ENCODE measurements at places on chromosomes 16 and 17.
A peak's percentile ranks its signal among the peaks of the same experiment; 100 is the strongest.

- peak; percentile 40 for DNase-seq
Observed at GRCh38 chr17:46832945-46833839, 14.7 kb upstream of the WNT3 start.

DNA sequence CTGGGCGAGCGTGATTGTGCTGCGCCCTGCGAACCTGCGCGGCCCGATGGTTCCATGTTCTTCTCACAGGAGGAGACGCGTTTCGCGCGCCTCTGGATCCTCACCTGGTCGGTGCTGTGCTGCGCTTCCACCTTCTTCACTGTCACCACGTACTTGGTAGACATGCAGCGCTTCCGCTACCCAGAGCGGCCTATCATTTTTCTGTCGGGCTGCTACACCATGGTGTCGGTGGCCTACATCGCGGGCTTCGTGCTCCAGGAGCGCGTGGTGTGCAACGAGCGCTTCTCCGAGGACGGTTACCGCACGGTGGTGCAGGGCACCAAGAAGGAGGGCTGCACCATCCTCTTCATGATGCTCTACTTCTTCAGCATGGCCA is 1.0 kb downstream of the FZD2 start:
- DNase-seq: peak; percentile 42

- peak; percentile 63 for DNase-seq
Observed at GRCh38 chr17:75011401-75012095, 922 bp upstream of the MRPL58 start.

GRCh38 chr17:79779084-79779529 is 1.2 kb downstream of the CBX2 start:
- DNase-seq: no peak

- no peak for DNase-seq
Observed at GRCh38 chr17:72978593-72979218, 113.8 kb downstream of the SLC39A11 start.

DNA sequence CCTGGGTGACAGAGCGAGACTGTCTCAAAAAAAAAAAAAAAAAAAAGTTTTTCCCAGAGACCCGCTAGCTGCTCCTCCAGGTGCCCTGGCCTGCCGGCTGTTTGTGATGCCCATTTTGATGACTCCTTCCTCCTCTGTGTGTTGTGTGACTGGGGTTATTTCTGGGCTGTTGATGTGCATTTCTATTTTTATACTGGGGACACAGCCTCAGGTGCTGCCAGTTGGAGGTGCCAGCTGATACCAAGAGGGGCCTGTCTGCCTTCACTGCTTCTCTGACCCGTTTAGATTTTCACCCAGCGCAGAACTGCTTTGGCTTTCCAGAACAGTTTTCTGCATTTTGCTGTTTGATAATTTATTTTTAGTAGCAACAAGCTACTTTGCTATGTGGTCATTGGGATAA is 6.7 kb downstream of the PLA2G15 start:
- no peak for DNase-seq

GRCh38 chr17:62193249-62193648 is 128.2 kb upstream of the MED13 start:
- no peak for DNase-seq

DNA sequence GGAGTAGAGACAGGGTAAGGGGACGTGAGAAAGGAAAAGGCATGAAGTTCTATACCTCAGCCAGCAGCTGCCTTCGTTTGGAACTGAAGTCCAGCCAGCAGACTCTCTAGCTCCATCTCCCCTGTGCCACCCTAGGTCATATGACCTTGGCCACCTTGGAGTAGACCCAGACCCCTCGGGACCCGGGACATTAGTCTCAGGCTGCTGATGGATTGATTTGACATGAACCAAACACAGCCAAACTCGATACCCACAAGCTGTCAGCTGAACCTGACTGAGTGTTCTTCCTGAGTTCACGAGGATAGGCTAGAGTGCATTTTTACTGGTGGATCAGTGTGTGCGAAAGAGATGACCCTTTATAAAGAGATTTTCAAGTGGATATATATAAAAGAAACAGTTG is 68.5 kb downstream of the YPEL2 start:
- no peak for DNase-seq

- peak; percentile 87 for DNase-seq
Observed at GRCh38 chr17:49456183-49456965, 38.7 kb upstream of the NGFR start.

DNA sequence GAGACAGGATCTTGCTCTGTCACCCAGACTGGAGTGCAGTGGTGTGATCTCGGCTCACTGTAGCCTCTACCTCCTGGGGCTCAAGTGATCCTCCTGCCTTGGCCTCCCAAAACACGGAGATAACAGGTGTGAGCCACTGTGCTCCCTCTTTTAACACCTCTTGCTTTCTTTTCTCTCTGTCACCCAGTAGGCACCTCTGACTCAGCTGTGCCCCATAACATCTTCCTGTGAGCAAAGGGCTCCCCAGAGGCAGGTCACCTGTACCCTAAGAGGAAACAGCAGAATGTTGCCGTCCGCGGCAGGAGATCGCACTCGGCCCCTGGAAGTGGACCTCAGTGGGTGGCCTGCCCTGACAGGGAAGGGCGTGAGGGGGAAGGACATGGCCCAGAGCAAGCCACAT is 918 bp upstream of the NLRC3 start:
- DNase-seq: no peak

- DNase-seq: no peak
Observed at GRCh38 chr17:40068584-40068916, 5.8 kb downstream of the THRA start.

DNA sequence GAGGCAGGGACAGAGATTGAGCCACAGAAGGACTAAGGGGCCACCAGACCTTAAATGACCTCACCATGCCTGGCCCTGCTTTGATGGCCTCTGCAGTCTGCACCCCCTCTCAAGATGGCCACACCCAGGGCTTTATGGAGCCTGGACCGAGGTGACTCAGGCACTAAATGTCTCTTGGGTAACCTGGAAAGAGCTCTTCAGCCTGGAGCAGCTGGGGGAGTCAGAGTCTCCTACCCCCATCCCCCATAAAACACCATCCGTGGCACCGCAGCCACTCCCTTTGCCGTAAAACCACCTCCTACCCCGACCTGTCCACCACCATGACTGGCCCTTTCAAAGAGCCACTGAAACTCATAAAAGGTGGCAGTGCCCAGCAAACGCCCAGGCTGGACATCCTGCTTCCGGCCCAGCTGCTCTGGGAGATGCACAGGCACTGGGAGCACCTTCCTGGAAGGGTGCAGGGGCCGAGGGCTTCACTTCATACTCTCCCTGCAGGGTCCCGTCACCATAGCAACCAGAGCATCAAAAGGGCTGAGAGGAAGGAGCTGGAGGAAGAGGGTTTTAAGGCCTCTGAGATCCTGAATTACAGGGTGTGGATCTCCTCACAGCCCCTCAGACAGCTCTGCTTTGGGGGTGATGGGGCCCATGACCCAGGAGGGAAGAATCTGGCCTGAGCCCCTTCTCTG is 22.3 kb downstream of the FOXN1 start:
- no peak for DNase-seq

GRCh38 chr16:46673320-46674013 is 15.5 kb downstream of the VPS35 start:
- peak; percentile 76 for DNase-seq

- DNase-seq: no peak
Observed at GRCh38 chr16:77335652-77336234, 99.1 kb downstream of the ADAMTS18 start.

- DNase-seq: no peak
Observed at GRCh38 chr16:72896485-72897118, 151.3 kb downstream of the ZFHX3 start.

DNA sequence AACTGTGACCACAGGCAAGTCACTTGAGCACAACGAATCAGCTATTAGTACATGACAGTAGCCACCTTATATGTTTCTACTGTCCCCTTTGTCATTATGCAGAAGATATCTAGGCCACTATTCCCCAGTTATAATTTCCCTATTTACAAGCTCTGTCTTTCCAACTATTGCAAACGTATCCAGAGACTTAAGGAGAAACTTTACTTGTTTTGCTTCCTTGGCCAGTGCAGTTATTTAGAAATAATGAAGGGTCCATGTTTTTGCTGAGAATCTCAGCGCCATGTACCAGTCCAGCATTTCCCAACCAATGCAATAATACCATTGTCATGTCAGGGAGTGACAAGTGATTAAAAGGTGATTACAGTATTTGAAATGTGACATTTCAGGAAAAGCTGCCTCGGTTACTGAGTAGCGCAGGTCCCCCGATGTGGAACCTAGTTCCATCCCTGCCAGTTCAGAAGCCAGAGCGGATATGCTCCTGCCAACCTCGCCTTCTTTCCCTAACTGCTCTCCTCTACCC is 743 bp downstream of the ZNF624 start:
- DNase-seq: no peak

DNA sequence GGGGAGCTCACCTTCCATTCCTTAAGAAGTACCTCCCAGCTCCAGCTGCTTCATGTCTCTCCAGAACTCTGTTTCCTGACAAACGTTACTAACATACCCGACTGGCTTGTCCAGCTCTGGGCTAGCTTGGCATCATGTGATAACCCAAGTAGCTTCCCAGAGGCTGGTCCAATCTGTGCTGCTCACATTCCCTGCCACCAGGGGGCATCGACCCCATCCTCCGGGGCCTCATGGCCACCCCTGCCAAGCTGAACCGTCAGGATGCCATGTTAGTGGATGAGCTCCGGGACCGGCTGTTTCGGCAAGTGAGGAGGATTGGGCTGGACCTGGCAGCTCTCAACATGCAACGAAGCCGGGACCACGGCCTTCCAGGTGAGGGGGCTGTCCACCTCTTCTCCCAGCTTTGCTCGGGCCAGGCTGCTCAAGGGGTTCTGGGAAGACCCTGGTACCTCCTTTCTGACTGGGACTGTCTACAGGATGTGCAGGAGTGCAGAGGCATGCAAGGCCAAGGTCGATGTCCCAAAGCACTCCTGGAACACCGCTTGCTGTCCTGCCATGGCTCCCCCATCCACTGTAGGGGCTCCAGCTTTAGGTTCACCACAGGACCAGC is 7.6 kb downstream of the EPX start:
- peak; percentile 26 for DNase-seq

- no peak for DNase-seq
Observed at GRCh38 chr16:79571065-79571902, 29.3 kb downstream of the MAF start.

- no peak for DNase-seq
Observed at GRCh38 chr17:49046912-49047311, 49.7 kb downstream of the IGF2BP1 start.

DNA sequence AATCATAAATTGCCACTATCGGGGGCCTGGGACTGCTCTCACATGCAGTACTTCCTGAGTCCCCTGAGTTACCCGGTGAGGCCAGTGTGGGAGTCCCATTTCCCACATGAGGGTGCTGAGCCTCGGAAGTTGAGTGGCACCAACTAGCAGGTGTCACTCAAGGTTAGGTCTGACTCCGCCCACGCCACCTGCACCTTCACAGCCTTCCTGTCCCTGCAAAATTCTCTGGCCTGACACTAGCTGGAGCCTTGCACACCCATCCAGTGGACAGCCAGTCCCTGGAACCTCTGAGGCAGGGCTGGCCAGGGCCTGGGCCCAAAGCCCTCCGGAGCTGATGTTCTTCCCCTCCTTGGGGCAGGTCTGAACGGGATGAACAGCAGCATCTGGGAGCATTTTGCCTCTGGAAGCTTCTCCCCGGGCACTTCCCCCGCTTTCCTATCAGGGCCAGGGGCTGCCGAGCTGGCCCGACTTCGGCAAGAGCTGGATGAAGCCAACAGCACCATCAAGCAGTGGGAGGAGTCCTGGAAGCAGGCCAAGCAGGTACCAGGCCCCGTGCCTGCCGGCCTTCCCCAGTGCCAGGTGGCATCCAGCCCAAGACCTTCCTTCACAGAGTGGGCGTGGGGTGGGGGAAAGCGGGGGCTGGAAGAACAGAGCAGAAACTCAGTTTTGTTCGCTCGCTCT is 21.9 kb downstream of the UNC13D start:
- DNase-seq: no peak

DNA sequence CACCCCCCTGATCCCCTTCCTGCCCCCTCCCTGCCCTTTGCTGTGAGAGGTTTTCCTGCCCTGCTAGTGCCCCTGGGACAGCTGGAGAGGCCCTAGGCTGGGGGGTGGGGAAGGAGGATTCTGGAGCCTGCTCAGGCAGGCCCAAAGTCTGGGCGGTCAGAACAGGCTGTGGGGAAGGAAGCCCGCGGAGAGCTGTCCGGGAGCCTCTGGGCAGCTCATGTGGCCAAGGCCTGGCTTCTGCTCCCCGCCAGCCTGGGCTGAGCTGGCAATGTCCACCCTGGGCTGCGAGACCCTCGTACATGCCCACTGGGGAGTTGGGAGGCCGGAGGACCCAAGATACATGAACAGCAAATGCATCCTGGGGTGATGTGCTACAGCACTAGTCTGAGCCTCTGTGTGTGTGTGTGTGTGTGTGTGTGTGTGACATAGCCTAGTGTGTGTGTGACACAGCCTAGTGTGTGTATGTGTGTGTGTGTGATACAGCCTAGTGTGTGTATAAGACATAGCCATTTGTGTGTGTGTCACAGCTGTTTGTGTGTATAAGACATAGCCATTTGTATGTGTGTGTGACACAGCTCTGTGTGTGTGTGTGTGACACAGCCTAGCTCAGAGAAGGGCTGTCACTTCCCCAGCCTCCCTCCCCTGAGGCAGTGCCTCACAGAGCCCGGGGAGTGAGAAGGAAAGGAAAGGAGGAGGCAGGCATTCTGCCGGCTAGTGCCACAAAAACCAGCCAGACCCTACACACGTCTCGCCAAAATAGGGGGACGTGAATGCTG is 201.4 kb upstream of the CIBAR2 start:
- DNase-seq: peak; percentile 28

- no peak for DNase-seq
Observed at GRCh38 chr17:78127239-78127887, 1.2 kb downstream of the TMC6 start.

GRCh38 chr17:32944248-32945020 is 16.5 kb downstream of the TMEM98 start:
- no peak for DNase-seq

DNA sequence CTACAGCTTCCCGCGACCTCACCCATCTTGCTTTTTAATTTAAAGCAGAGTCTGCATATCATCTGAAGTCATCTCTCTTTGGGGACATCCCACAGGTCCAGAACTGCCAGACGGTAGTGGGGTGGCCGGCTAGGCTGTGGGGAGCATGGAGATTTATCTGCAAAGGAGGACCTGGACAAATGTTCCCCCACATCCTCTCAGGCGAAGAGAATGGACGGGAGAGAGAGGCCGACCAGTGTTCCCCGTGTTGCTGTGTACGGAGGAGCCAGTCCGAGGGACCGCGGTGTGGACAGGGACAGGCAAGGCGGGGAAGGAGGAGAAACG is 665 bp upstream of the MT1M start:
- DNase-seq: no peak

- no peak for DNase-seq
Observed at GRCh38 chr17:49521088-49521450, 26.0 kb downstream of the NGFR start.

- DNase-seq: no peak
Observed at GRCh38 chr17:76131051-76131691, 9.9 kb downstream of the FOXJ1 start.

DNA sequence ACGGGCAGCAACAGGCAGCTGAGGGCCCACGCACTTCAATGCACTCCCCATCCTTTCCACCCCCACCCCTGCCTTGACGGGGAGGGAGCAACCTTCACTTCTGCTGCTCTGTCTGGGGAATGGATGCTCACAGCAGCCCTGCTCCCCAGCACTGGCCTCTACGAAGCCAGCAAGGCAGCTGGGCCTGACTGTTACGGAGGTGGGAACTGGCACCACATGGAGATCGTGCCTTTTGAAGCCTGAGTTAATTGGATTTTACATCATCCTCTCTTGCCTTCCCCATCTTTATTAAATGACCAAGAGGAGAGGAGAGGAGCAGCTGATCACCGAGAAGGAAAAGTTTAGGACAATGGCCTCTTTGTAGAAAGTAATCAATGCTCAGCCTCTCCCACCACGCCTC is 187.0 kb upstream of the RPL38 start:
- DNase-seq: no peak

GRCh38 chr17:72556944-72557826 is 436.4 kb downstream of the SOX9 start:
- DNase-seq: peak; percentile 83

Data from adipocyte (in vitro differentiated cells).